DMS79 treated with DMSO at 0.1 percent for 48 hours (cell line): ENCODE measurements at places on chromosomes 7 and 10.

- peak; percentile 41 for DNase-seq
Measured at GRCh38 chr10:125023862-125024496, 82.1 kb downstream of the ZRANB1 start.

DNA sequence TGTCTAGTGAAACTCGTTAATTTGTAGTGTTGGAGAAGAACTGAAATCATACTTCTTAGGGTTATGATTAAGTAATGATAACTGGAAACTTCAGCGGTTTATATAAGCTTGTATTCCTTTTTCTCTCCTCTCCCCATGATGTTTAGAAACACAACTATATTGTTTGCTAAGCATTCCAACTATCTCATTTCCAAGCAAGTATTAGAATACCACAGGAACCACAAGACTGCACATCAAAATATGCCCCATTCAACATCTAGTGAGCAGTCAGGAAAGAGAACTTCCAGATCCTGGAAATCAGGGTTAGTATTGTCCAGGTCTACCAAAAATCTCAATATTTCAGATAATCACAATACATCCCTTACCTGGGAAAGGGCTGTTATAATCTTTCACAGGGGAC, 187.6 kb downstream of the CFTR start:
- DNase-seq, result no peak

DNA sequence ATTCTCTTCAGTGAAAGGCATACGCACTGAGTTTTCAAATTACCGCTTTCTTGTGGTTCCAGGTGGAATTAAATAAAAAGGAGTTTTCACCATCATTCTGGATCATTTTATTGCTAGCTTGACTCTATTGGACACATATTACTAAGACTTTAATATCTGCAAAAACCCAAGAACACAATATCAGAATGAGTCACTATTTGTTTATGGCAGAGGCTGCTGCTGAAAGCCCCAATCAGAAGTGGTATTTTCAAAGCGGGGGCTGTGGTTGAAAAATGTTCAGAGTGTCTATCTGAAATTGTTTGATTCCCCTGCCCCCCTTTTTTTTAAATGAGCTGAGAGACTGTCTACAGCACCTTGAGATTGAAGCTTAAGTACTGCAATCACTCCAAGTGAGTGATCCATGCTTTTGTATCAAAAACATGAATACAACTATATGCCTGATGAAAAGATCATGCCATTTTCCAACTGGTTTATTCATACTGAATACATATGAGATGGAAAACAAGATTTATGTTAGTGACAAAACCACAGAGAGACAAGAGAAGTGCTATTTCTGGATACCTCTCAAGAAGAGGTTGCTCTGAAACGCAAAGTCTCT, 376.4 kb downstream of the HTR7 start:
- DNase-seq, result no peak

GRCh38 chr10:131824371-131825149, 76.2 kb upstream of the PPP2R2D start:
- no peak for DNase-seq

GRCh38 chr10:108500396-108500795, 1335.9 kb upstream of the SORCS1 start:
- no peak for DNase-seq

- DNase-seq, result no peak
Measured at GRCh38 chr10:132158122-132158741, 28.5 kb upstream of the DPYSL4 start.

DNA sequence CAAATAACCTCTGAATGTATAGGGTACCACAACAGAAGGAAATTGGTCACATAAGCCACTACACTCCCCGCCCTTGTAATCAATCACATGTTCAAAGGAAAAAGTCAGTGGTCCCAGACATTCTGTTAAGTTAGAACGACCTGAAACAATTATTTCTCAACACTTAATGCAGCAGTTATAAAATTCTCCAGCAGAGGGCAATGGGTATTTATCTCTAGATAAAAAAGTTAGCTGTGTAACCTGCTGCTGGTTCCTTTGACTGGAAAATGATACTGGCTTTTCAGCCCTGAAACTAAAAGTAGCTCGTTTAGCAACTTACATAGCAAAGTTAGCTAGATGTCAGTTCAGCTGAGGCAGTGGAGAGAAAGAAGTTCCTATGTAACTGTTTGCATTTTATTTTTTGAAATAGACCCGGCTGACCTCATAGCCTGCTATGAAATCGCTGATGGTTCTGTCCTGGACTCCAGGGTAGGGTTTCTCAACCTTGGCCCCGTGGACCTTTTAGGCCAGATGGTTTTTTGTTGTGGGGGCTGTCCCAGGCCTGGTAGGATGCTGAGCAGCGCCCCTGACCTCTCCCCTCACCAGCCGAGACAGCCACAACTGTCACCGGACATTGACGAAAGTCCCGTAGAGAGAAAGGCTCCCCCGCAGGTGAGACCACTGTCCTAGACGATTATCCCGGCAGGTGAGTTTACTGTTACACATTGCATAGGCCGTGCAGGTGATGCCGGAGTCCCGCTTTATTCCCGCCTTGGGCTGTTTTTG, 40.2 kb upstream of the PROSER2 start:
- DNase-seq, result peak; percentile 34

DNA sequence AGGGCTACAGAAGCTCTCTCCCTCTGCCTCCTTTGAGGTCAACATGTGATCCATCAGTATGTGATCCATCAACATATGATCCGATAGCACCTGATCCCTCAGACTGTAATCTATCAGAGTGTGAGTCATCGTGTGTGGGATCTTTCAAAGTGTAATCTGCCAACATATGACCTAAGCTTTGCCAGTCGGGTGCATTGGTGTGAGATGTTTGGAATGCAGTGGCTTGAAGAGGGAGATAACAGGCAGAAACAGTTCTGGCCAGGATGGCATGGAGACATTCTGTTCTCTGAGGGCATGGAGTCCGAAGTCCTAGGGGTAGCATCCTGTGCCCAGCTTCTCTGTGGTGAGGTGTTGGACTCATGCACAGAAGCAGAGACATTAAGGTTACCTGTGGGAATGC, 217.7 kb upstream of the ETV1 start:
- DNase-seq, result no peak

DNA sequence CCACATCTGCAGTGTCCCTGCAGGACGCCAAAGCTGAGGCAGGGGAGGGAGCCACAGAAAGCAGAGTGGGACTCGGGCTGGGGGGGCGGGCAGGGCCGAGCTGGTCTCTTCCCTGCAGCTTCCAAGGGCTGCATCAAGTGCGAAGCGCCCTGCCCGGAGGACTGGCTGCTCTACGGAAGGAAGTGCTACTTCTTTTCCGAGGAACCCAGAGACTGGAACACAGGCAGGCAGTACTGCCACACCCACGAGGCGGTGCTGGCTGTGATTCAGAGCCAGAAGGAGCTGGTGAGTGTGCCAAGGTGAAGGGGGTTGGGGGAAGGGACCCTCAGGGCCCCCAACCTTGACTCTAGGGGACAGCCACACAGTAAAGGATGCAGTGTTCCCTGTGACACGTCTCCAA, 16.7 kb downstream of the CLEC2L start:
- DNase-seq, result no peak
